GM20000 (cell line): ENCODE measurements at places on chromosomes 6 and 20.

DNA sequence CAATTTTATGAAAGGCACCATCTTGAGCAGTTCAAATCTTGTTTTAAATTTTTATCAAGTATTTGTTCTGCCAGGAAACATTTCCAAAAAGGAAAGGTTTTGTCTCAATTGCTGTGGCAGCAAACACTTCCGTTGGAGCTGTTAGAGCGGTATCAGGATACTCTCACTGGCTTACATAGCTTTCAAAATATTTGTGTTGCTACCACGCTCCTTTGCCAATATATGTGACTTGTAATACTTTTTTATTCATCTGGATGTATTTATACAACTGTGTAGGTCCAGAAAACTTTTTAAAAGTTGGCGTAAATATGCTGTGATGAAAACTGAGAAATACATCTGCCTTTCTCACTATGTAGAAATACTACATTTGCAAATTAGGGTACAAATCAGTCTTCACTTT is 37.8 kb upstream of the NHSL1 start:
- no peak for DNase-seq

DNA sequence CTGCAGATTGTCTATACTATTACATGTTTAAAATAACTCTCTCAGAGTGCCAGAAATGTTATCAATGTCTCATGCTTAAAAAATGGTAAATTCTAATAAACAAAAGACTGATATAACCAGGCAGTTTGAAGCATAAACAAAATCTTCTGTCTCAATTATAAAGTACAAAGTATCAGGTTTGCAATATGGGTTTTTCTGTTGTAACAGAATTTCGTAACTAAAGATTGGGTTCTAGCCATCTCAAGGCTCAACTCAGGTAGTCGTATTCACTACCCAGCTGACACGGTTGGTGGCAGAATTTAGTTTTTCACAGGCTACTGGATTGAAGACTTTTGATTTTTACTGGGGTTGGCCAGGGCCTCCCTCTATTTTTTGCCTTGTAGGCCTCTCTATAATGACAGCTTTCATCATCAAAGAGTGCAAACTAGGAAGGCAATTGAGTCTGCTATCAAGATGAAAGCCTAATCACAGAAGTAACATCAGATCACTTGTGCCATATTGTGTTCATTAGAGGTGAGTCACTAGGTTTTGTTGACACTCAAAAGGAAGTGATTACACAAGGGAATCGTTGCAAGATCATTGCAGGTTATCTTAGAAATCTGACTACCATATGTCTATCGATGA is 3.6 kb downstream of the CYP39A1 start:
- no peak for DNase-seq

DNA sequence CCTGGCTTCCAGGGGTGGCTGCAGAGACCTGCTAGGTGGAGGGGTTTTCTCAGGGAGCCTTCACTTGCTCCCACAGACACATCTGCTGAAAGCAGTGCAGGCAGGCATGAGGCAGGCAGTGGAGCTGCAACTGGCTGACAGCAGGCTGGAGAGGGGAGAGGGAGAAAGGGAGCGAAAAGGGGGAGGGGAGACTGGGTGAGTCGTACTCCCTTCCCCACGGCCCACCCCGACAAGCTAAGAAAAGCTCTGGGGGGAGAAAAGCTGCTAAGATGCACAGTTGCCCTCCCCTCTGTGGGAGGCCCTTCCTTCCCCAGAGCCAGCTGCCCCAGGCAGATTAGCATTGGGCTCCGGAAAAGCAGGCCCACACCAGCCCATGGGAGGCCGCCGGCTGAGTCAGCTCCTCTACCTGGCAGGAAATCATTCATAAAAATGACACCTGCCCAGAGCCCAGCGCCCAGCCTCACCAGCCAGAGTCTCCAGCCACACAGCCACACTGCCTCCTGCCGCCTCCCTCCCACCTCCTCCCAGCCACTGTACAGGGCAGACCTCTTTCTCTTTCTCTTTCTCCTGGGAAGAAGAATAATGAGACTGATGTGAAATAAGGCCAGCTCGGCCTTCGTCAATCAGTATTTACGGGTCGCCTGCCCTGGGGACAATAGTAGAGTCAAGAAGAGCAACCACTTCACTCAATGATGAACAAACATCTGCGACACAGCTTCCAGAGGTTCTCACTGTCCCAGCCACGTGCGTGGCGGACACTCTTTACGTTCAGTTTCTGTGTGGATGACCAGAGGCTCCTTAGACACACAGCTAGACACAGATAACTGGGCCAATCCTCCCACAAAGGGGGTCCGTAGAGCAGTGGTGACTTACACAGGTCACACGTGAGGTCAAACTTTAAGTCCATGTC is 7.7 kb upstream of the C20orf203 start:
- no peak for DNase-seq

DNA sequence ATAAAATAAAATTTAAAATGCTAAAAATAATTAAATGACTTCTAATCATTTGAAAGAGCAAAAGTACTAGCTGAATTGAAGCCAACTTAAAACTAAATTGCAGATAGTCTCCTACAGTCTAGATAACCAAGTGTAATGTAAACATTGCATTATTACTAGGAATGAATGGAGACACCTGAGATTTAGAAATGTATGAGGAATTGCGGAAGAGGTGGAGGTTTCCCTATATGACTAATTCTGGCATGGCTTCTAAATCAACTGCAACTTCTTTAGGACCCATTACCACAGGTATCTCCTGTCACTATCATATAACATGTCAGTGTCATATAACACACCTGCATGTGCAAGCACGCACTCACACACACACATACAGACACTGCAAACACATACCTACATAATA is 13.2 kb upstream of the GPR6 start:
- DNase-seq, result no peak

GRCh38 chr6:11535801-11536230 is 1.7 kb upstream of the TMEM170B start:
- DNase-seq, result no peak
